ENCODE measurements at places on chromosomes 2 and 18.

DNA sequence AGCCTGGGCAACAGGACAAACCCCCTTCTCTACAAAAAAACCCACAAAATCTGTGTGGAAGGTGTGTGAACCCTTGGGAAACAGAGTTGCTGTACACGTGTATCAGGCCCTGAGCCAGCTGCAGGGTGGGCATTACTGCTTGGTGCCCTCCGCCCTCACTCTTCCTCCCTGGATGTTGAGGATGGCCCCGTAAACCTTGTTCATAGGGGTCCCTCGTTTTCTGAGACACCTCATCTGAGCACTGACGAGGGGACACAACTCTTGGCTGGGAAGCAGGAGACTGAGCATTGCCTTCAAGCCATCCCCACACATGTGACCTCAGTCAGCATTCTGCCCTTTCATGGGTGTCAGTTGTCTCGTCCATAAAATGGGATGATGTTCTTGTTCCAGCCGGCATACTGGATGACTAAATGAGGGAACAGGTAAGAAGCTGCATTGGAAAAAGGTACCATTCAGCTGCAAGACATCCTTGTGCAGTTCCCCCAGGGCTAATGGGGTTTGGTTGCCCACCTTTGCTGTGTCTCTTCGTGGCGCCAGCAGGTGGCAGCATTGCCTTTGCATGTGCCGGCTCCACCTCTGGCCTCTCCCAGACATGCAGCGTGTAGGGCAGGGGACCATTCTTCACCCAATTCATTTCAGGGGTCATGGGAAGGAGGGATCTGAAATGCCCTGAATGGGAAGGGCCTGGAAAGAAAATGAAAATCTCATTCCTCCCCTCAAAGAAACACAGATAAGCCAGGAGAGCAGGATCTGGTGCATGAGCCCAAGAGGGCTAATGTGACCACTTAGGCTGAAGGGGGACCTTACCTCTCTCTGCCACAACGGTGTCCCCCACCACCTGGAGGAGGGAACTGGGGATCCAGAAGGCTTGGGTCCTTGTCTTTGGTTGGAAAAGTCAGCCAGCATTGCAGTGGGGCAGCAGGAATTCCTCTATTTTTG, 36.4 kb upstream of the HAAO start:
- H3K4me1 ChIP-seq = peaks cover 20% of the 10 kb centered on the region
- DNase-seq = peak; percentile 49
- peaks cover 2% of the 10 kb centered on the region for H3K36me3 ChIP-seq
- H3K27me3 ChIP-seq = no peaks in the 10 kb centered on the region

DNA sequence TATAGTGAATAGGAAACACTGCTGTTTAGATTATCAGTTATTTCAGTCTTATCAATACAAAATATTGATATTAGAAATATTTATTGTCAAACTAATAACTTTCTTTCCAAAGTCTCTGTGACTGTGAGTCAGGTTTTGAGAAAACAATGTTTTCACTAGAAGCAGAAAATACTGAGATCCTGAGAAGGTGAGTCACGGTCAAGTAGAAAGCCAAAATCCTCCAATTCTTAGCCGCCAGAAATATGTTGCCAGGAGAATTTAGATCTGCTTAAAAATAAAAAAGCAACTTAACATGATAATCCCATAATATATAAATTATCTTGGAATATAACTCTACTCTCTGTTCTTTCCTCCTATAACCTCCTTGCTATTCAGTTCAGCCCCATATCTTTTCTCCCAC, 181.9 kb upstream of the NRXN1 start:
- H3K27ac ChIP-seq = no peak overlapping the region
- DNase-seq = no peak
- no peak overlapping the region for H3K4me3 ChIP-seq
- H3K27me3 ChIP-seq = no peaks in the 10 kb centered on the region
- no peaks in the 10 kb centered on the region for H3K36me3 ChIP-seq
- no peaks in the 10 kb centered on the region for H3K4me1 ChIP-seq

DNA sequence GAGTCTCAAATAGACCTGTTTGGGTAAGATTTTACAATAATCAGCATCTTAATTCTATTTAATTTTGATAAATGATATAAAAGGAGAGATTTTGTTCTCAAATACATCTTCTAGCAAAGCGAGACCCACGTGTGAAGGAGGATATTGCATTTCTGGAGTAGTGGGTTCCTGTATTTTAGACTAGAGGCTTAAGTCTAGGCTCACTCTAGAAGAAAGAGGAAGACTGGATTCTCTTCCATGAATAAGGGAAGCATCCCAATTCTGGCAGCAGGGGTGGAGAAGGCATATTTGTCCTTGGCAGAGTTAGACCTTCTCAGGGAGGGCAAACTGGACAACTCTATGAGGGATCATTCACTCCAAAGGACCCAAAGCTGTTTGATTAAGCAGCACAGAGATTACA, 11.3 kb upstream of the FAM228A start:
- H3K4me1 ChIP-seq = no peaks in the 10 kb centered on the region
- no peaks in the 10 kb centered on the region for H3K36me3 ChIP-seq
- H3K4me3 ChIP-seq = no peak overlapping the region
- DNase-seq = no peak

DNA sequence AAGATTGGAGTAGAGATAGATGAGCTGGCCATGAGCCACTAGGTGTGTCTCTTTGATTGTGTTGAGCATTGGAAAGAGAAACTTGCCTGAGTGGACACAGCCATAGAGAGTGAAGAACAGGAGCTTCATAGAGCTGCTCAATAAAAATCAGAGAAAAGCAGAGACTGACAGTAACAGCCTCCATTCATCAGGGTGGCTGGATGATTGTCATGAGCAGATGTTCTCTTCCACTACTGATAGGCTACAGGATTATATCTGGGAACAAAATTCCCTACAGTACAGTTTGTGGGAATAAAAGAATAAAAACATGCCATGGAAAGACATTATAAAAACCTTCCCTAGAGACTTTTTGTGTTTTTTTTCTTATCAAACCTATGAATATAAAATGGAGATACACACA, 404.8 kb upstream of the ACVR2A start:
- no peaks in the 10 kb centered on the region for H3K4me1 ChIP-seq
- DNase-seq = no peak
- no peaks in the 10 kb centered on the region for H3K36me3 ChIP-seq
- no peak overlapping the region for H3K4me3 ChIP-seq

GRCh38 chr2:45763255-45763654, 111.8 kb downstream of the PRKCE start:
- H3K4me3 ChIP-seq = no peak overlapping the region
- no peak overlapping the region for H3K27ac ChIP-seq
- no peaks in the 10 kb centered on the region for H3K27me3 ChIP-seq
- DNase-seq = no peak
- peaks cover 7% of the 10 kb centered on the region for H3K4me1 ChIP-seq

DNA sequence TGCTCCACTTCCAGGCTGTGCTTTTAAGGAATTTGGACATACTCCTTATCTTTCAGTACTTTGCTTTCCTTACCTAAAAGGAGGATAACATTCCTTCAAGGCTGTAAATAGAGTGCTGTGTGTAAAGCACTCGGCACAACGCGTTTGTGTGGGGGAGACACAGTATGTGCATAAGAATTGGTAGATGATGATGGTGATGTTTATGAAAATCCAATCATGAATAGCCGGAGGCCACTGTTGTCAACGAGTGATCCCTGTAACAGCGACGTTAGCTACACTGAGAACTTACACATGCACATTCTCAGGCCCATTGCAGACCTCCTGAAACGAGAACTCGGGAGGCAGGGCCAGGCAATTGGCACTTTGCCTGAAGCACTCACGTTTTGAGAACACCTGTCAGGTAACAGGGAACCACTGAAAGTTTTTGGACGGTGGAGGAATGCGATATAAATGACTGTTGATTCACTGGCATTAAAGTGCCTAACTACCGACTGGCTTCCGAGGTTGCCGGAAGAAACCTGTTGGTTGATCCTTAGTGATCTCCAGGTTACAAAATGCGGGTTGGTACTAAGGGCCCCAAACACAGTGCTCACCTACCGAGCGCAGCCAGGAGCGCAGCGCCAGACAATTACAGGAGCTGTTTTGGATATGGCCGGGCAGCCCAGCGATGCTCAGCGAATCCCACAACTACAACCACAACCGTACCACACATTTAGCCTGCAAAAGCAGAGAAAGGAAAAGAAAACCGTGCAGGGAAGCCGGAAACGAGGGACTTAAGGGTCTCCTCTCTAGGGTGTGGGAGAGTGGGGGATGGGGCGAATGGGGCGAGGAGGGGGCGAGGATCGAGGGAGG, 1.0 kb upstream of the MAP4K4 start:
- H3K4me1 ChIP-seq = peaks cover 12% of the 10 kb centered on the region
- DNase-seq = no peak
- H3K27me3 ChIP-seq = no peaks in the 10 kb centered on the region

DNA sequence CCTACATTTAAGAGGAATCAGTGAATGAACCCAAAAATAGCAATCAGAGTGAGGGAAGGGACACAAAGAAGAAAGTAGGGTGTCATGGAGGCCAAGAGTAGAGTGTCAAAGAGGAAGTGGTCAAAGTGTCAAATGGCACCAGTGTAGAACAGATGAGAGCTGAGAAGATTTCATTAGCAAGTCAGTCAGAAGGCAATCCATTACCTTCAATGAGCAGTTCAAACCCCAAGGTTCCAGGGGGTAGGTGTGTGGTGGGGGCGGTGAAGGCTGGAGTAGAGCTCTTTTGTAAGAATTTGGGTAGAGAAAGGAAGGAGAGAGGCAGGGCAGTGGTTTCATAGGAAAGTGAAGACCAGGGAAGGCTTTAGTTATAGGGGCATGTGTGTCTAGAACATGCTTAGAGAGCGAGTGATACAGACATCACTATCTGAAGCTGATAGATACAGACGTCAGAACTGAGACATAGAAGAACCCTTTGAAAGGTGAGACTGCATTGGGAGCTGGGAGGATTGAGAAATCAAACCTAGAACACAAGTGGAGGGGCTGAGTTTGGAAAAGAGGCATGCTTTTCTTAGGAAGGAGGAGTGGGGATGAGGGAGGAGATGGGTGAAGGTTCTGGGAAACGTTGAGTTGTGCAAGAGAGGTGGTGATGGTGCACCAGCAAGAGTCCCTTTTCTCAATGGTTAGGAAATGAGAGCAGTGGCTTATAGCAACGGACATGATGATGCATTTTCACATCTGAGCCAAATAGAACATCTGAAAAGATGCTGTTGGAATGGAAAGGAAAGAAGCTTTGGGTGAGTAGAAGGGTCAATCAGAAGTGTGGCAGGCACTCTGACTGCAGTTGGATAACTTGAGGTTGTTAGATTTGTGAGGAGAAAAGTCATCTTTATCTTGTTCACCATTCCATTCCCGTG, 48.9 kb upstream of the IL1RL1 start:
- no peaks in the 10 kb centered on the region for H3K36me3 ChIP-seq
- no peaks in the 10 kb centered on the region for H3K27me3 ChIP-seq
- no peak for DNase-seq

DNA sequence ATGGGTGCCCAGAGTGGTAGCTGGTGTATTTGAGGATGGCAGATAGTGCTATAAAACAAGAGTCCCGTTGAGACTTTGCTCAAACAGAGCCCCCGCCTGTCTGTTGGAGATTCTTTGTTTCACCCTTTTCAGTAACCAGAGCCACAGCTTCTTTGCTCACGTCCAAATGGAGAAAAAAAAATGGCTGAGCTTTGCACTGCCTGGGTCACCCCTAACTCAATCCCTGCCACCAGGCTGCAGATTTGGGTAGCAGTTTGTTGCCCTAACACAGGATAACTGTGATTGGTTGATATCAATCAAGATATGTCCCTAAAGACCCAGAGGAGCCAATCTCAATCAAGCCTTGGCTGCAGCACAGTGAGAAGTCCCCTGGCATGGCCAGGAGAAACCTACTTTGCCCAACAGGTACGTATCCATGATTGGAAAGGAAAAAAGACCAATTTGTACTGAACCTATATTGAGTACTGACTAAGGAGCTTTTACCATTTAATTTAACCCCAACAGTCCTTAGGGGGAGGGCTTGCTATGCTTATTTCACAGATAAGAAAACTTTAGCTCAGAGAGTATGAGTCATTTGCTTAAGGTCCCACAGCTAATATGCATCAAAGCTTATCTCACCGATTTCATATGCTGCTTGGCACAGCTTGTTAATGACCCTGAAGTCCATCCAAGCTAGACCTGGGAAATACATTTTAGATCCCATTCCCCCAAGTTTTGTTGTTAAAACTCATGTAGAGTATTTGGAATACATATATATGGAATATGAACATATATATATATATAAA, 72.0 kb upstream of the SH3BP4 start:
- peaks cover 42% of the 10 kb centered on the region for H3K27me3 ChIP-seq
- H3K27ac ChIP-seq = no peak overlapping the region
- DNase-seq = no peak

DNA sequence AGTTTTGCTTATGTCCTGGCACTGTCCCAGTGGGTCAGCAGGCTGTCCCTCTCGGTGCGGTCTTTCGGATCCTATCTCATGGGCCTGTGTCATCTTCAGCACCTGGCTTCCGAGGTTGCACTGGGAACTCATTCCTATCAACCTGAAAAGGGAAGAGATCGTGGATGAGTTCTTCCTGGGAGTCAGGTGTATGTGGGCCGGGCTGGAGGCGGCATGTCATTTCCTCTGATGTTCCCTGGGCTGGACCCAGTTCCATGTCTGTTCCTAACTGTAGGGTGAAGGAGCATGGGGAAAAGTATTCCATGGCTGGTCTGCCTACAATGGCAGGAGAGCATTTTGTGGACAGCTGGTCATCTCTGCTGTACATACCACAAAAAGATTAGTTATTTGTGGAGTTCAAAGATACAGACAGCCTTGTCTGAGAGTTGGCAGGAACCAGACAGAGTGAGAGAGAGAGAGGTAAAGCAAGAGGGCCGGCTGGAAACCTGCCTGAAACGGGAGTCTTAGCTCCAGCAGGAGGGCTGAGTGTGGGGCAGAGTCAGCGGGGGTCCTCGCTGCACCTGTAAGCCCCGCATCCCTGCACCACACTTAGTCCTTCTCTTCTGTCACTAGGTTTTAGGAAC, 25.2 kb downstream of the FAM228A start:
- H3K36me3 ChIP-seq = peaks cover 23% of the 10 kb centered on the region
- H3K27me3 ChIP-seq = no peaks in the 10 kb centered on the region
- DNase-seq = no peak
- H3K27ac ChIP-seq = no peak overlapping the region
- H3K4me1 ChIP-seq = no peaks in the 10 kb centered on the region

GRCh38 chr2:9832586-9832985, 10.7 kb upstream of the TAF1B start:
- H3K36me3 ChIP-seq = no peaks in the 10 kb centered on the region
- no peak for DNase-seq
- no peaks in the 10 kb centered on the region for H3K4me1 ChIP-seq
- H3K4me3 ChIP-seq = no peak overlapping the region

- H3K36me3 ChIP-seq = no peaks in the 10 kb centered on the region
- peaks cover 32% of the 10 kb centered on the region for H3K4me1 ChIP-seq
- no peaks in the 10 kb centered on the region for H3K27me3 ChIP-seq
- no peak overlapping the region for H3K4me3 ChIP-seq
Observed at GRCh38 chr18:13562494-13563029, 163.8 kb downstream of the FAM210A start.

Measured in central memory CD8-positive, alpha-beta T cell (primary cell).